ENCODE measurements at places on chromosomes 1 and 21. TPM values are rescaled to one million over a fixed set of nuclear protein-coding genes. Genes with fewer than 3 reads are reported as not detected.

SH2D1B gene
- total RNA-seq = 0.12 TPM

NAXE gene
- total RNA-seq = 139 TPM

NES gene
- 8.4 TPM for total RNA-seq

FAM229A gene
- total RNA-seq = 16.1 TPM

CLCA4 gene
- not detected for total RNA-seq

WNT2B gene
- 1.5 TPM for total RNA-seq

RGS1 gene
- total RNA-seq = not detected

UMODL1 gene
- total RNA-seq = not detected

SELENON gene
- 85.1 TPM for total RNA-seq

CCT8 gene
- 355 TPM for total RNA-seq

STIL gene
- total RNA-seq = 34.4 TPM

PLA2G2A gene
- total RNA-seq = not detected

GJA5 gene
- not detected for total RNA-seq

RNF186 gene
- not detected for total RNA-seq

DNA sequence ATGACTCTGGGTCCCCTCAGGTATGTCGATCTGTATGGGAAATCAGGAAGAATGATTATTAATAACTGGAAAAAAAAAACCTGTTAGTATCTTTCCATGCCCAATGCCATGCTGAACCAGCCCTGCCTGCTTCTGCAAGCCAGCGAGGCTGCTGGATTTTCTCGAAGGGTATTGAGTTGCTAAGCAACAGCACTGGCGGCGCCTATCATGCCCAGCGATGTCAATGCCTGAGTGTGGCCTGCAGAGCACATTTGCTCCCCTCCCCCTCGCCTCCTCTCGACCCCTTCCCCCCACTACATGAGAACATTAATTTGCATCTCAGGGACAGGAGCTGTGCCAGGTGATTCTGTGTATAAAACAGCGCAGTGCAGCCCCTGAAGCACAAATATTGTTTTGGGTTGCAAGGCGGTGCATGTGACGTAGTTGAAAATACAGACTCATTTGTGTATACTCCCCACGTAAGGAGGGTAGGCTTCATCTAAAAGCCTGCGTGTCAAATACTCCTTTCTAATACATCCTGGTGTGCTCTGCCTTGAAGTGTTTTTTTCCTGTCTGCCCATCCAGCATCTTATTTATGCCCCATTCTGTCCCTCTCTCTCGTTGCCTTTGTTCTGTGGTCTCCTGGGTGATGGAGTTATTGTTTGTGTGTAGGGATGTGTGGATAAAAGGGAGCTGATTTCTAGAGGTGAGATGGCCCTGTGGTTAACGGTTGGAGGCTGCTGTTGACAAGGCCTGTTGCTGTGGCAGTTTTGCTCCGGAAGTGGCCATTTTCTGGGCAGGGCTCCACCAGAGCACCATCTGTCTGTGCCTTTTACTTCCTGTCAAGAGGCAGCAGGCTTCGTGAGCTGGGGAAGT is 32.7 kb upstream of the ATP5PO start:
- DNase-seq = peak; percentile 61

GRCh38 chr1:162110910-162111309 is 41.4 kb downstream of the NOS1AP start:
- DNase-seq = no peak

DNA sequence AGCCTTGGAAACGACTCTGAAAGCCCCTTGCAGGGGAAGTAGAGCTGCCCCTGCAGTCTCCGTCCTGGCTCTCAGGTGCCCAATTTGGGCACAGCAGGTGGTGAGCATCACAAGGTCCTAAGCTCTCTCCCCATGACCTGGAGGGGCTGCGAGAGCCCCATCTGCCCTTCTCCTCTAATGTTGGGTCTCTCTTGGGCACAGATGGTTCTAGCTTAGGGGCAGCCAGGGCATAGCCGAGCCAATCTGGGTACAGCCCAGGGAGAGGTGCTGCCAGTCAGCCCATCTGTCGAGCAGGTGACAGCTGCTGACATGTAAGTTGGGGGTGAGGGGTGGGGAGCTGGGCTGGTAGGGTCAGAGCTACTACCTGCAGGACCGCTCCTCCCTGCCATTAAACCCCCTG is 50.7 kb downstream of the SYT2 start:
- DNase-seq = no peak

- no peak for DNase-seq
These were observed 62.5 kb downstream of the IL23R start for GRCh38 chr1:67228791-67229190.

DNA sequence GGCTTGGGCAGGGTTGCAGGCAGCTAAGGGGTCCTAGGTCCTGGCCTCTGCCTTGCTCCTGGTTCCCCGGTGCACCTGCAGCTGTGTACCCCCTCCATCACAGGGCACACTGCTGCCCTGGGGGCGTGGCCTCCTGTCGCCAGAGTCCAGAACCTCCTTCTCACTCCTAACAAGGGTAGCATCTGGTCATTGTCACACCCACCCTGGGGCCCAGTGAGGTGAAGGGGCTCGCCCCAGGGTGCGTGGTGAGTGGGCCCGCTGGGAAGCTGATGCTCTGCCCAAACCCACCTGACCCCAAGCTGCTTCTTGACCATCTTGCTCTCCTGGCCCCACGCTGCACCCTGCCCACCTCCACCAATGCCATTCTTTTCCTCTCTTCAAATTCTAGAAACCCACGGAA is 44.5 kb downstream of the AJAP1 start:
- no peak for DNase-seq

DNA sequence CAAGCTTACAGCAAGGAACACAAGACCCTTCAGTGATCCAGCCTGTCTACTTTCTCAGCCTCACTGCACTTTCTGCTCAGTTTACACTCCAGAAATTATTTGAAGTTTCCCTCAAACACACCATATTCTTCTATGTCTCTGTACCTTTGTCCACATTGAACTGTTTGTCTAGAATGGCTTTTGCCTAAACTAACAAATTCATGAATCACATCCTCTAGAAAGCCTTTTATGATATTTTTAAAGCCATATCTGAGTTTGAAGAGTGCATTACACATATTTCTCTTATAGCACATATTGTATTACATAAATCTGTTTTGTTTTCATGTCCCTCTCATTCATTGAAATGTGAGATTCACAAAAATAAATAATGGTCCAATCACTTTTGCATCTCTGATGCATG is 446.0 kb upstream of the ZRANB2 start:
- DNase-seq = no peak

GRCh38 chr1:18536915-18537314 is 56.2 kb downstream of the KLHDC7A start:
- DNase-seq = no peak

DNA sequence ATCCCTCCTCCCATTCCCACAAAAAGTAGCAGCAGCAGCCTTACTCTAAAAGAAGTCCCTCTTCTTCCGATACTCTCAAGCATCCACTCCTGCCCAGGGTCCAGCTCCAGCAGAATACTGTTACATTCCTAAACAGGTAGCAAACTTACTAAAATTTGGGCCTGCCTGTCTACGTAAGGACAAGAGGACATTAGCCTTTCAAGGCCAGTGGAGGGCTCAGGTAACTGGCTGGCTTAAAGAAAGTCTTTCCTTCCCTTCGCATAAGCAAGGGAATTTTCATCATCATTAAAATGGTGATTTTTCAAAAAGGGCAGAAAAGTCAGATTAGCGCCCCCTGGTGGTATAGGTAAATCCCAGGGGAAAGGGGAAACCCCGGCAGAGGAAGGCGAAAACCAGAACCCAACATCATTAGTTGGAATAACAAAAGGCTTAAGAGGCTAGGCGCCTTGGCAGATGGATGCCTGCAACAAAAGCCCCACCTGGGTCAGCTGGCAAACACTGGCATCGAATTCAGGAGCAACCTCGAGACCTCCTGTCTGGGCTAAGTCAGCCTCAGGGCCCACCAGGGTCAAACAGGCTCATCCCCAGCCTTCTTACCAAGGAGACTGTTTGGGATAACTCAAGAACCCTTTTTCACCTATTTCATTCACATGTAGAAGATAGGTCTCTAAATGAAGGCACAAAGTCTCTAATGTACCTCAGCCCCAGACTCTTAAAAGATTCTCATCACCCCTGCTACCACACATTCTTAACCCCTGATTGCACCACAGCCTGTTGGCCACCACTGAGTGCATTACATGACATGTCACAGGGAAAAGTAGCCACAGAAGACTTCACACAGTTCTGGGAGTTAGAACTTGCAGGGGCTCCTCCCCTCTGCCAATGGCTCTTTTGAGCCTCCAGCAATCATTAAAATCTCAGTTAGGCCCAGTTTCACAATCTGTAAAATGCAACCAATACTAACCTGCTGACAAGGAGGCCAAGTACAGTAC is 36.7 kb downstream of the ERI3 start:
- no peak for DNase-seq

GRCh38 chr1:24606621-24607020 is 36.5 kb upstream of the SRRM1 start:
- DNase-seq = no peak

- no peak for DNase-seq
These were observed 12.8 kb downstream of the PRDM15 start for GRCh38 chr21:41866274-41866809.

DNA sequence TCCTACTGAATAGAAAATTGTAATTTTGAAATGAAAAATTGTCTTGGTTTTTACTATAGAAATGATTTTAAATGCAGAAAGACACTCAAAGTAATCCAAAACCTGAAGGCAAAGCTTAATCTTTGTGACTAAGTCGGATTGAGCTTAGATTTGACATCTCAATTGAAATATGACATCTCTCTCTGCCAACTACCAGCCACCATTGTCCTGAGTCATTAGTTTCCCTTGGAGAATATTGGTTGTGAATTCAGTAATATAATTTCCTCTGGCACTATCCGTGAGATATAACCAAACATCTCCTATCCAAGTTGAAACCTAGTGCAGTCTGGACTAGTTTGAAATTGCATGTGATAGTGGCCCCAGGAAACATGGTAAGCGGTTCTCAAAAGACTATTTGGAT is 37.1 kb downstream of the PLA2G4A start:
- DNase-seq = no peak

DNA sequence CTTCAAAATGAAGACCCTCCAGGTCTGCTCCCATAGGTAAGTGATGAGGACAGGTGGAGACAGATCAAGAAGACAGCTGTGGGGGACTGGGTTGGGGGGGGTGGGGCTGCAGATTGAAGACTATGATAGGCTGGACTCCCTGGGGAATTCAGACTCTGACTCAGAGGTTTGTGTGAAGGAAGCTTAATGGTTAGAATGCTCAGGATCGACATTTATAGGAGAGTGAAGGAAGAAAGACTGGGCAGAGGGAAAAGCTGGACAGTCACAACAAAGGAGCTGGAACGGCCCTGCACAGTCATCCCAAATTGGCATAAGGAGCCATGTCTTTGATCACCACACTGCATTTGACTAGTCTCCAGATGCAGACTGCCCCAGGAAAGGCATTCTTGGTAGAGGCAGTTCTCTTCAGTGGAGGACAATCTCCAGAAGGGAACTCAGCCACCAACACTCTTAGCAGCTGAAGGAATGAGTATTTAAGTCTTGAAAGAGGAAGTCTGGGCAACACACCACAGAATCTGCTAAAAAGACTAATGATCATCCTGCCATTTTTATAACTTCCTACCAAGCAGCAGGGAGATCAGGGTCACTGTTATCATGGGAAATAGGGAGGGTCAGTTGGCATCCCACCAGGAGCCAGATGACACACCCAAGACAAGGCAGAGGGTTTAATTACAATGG is 120.0 kb upstream of the ZC3H11B start:
- no peak for DNase-seq

DNA sequence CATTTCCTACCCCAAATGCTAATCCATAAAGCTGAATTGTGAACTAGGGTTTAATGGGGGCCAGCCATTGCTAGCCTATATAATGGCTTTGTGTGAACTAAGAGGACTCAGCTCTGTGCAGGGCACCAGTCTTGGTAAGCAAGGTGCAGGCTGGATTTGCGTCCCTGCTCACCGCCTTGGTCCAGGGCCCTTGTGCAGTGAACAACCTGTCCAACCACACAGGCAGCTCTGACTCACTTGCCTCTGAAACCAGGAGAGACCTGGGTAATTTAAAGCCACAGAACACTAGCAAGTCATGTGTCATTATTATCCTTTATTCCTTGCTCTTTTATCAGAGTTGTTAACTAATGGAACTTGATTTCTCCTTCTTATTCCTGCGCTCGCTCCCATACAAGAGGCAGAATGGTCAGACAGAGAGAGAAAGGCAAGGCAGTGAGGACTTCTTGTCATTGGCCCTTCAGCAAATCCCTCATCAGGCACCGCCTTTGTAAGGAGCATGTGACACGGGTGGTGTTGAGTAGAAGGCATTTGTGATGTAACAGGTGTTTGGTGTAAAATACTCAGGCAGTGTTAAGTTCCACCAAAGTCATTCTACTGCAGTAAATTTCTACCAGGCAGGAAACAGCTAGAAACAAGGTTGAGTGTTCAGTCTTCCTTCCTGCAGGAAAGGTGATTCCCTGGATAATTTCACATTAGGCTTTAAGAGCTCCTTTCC is 67.3 kb upstream of the OLIG2 start:
- DNase-seq = no peak

DNA sequence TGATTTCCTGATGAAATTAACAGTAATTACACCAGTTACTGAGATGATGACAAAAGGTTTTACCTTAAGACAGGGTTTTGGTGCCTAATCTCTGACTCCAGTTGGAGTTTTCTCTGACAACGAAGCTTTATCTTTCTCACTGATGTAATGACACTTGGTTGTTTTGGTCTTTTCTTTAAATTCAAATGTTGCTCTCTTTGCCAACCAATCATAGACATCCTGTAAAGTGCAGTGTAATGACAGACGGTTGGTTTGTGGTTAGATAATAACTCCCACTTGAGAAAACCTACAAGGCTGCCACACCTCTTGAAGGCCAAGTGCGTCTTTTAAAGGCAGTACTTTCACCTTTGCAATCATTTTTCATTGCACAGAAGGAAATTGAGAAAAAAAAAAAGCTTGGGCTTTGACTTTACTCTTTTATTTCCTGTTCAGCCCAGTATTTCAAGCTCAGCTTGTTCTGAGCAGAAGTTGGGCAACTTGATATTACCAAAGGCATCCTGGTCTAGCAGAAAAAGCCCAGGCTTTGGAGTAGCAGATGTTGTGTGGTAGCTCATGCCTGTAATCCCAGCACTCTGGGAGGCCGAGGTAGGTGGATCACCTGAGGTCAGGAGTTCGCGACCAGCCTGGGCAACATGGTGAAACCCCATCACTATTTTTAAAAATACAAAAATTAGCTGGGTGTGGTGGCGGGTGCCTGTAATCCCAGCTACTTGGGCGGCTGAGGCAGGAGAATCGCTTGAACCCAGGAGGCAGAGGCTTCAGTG is 14.9 kb downstream of the PDIK1L start:
- no peak for DNase-seq

GRCh38 chr21:45146306-45146705 is 71.9 kb downstream of the ADARB1 start:
- DNase-seq = no peak

- DNase-seq = no peak
These were observed 103.4 kb downstream of the PPIAL4G start for GRCh38 chr1:148379697-148380096.

DNA sequence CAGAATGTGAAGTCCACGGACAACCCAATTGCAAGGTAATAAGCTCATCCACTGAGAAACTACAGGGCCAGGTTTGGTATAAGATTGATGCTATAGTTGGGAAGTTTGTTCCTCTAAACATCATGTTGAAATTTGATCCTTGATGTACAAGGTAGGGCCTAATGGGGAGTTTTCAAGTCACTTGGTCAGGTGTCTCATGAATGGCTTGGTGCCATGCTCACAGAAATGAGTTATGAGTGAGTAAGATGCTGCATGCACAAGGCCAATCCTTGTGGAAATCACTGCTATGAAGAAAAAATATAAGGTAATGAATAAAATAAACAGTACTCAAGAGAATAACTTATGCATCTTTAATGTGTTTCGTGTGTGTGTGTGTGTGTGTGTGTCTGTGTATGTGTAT is 1891.2 kb downstream of the NCAM2 start:
- no peak for DNase-seq

Data from HCT116 (cell line).